ENCODE measurements at places on chromosomes 5 and 9.

- DNase-seq, result peak; percentile 24
These were observed 1188.0 kb upstream of the CDH9 start for GRCh38 chr5:28226407-28226806.

DNA sequence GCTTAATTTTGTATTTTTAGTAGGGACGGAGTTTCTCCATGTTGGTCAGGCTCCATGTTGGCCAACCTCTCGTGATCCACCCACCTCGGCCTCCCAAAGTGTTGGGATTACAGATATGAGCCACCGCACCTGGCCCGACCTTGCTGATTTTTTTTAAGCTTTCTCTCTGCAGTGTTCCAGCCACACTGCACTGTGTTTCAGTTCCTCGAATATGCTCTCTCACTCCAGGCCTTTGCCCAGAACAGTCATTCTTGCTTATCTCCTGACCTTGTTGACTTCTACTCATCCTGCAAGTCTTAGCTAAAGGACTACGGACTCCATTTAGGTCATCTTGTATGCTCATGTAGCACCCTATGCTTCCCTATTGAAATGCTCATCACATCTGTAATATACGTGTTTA is 3.3 kb downstream of the SNAPC3 start:
- no peak for DNase-seq

- DNase-seq, result no peak
These were observed 260.0 kb downstream of the AUH start for GRCh38 chr9:91101611-91102168.

- DNase-seq, result peak; percentile 59
These were observed 11.1 kb upstream of the ARAP3 start for GRCh38 chr5:141692919-141693725.

GRCh38 chr9:97501177-97501971 is at the start of gene TMOD1:
Gene TMOD1, plus strand, starts transcription at chr9:97501666. Its CDS starts 22,523 bp downstream, at chr9:97524189.
- peak; percentile 34 for DNase-seq

- no peak for DNase-seq
These were observed 5.3 kb downstream of the BRD3 start for GRCh38 chr9:134062461-134063087.

DNA sequence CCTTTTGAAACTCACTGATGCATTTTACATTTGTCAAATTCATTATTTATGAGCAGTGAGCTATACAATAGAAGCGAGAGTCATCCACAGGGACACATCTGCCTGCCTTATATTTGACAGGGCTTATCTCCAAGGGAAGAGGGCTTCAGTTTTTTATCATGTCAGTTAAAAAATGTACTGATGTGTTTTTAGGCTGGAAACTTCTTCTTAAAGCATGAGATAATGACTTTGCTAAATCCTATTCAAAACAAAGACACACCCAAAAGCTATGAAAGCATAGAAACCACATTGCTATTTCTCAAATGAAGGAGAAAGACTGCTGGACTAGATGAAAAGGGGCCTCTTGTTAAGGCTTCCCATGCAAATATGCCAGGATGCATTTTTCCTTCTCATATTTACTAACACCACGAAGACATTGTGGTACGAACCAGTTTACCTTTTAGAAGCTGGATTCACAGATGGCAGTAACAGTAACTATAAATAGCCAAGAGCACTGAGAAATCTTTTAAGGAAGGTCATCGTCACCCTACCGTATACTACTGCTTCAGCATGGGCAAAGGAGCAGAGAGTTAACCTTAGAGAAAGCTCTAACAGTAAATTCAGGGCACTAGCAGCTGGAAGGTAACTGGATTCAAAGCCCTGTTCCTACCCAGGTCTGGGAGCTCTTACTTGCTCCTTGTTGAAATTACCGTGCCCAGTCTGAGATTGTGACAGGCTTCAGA is 86.3 kb upstream of the IFNK start:
- peak; percentile 19 for DNase-seq

GRCh38 chr9:106862821-106863720 is at the start of gene ZNF462:
Gene ZNF462, plus strand, starts transcription at chr9:106863166. Its CDS starts 60,218 bp downstream, at chr9:106923384.
- peak; percentile 86 for DNase-seq

- no peak for DNase-seq
These were observed 218.6 kb downstream of the TMEM38B start for GRCh38 chr9:105912863-105913516.

DNA sequence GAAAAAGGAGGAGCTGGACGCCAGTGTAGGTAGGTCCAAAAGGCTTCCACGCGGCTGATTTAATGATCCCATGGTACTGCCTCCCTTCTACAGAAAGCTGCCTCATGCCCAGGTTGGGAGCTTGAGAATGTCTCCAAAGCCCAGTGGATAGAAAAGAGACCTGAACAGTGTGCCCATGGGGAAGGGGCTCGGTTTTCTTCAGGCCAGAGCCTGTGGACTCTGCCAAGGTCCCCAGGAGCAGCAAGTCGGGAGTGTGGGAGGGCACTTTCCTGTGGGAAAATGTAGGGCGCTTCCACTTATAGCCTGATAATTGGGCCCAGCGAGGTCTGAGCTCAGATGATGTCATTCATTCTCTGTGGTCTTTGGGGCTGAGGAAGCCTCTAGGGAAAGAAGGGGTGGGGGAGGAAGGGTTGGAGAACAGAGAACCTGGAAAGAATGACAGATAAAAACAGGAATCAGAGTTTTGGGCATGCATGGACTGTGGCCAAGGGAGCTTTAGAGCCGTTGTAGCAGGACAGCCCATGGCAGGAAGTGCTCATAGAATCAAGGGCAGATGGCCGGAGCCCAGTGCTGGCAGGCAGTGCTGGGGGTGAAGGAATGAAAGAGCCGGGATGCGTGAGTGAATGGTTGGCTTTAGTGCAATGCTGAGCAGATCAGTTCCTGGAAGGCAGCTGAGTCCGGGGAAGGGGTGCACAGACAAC is 42.5 kb upstream of the SH3PXD2B start:
- peak; percentile 15 for DNase-seq

DNA sequence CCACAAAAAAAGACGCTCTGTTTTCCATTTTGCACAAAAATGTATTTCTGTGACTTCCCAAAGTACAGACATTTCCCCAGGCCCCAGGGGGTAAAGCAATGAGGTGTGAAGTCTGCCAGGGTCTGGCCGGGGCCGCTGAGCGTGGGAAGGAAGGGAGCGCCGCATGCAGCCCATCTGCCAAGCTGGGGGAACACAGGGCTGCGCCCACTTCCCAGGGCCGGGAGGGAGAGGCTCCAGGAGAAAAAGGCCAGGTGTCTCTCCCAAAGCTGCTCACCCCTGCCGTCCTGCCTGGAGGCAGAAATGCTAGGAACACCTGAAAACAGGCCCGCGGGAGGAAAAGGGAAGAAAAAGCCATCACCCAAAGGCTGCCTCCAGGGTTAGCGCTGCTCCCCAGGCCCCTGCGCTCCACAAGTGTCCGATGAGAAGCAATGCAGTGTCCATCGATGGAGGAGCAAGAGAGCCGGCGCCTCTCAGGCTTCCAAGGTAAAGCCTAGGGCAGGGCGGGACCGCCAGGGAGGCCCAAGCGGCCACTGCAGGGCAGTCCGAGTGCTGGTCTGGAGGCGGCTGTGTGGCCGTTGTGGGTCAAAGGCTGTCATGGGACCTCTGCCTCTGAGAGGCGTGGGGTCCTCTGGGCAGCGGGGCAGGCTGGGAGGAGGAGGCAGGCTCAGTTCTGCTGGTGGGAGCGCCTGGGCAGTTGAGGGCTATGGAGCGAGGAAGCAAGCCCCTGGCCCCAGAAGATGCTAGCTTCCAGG is 6.0 kb upstream of the ZDHHC12 start:
- no peak for DNase-seq

GRCh38 chr5:40041452-40041851 is 616.7 kb upstream of the DAB2 start:
- peak; percentile 22 for DNase-seq

DNA sequence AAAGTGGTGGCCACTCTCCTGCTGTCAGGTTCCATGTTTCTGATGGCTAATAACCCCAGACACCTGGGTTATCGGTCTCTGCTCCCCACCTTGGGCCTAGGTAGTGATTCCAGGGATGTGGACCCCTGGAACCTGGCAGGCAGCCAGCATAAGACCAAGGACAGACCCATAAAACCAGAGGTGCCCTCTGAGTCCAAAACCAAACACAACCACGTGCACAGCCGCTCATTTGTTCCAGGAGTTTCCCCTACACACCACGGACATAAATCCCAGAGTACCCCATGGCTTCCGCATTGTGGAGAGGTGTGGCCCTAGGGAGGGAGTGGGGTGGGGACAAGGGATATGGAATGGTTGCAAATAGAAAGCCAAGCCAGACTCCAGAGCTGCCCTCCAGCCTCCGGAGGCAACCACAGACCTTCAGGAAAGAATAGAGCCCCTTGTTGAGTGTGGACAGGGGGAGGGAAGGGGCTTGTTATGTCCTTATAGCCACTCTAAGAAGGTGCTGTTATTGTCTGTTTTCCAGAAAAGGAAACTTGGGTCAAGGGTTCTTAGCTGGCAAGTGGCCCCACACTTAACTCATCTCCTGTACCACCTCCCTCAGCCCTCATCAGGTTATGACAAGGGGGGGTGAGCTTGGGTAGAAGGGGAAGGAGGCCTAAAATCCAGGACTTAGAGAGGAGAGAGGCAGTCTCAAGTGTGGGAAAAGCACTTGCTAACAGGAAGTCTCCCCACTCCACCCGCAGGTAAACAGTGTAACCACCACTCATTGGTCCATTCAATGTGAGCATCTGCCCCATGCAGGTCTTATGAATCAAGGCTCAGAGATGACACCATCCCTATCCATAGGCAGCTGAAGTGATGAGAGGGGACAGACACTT is 23.6 kb upstream of the CYSTM1 start:
- no peak for DNase-seq

DNA sequence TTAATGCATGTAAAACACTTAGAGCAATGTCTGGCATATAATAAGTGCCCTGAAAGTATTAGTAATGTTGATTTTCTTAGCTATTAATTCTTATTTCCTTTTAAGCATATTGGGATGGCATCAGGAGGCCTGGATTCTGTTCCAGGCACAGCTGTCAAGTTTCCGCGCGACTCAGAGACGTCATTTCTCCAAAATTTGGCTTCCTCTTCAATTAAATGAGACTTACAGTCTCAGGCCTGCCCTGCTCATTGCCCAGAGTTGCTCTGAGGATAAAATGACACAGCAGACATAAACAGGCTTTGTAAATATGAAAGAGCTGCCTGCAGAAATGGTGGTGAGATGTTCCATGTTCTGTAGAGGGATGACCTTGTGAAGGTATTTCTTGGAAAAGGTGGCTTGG is 159.8 kb upstream of the GLRA1 start:
- no peak for DNase-seq

DNA sequence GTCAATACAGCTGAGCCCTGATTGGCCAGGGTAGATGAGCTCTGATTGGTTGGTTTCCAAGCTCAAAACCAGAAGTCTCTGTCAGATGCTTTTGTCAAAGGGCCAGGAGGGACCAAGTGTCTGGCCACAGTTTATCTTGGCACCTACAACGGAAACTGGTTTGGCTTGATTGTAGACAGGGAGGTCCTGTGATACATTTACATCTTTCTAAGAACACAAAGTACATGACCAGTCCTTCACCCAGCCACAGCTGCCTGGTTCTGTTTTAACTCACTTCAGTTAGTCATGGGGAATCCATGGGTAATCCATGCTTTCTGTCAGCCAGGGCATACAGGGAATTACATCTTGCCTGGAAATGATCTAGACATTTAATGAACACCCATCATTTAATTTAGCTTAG is 171.2 kb downstream of the SLC12A2 start:
- DNase-seq, result peak; percentile 45

GRCh38 chr5:133451926-133452325 is 160.4 kb downstream of the FSTL4 start:
- no peak for DNase-seq

- no peak for DNase-seq
These were observed 3.3 kb downstream of the RPL35 start for GRCh38 chr9:124858330-124859046.

DNA sequence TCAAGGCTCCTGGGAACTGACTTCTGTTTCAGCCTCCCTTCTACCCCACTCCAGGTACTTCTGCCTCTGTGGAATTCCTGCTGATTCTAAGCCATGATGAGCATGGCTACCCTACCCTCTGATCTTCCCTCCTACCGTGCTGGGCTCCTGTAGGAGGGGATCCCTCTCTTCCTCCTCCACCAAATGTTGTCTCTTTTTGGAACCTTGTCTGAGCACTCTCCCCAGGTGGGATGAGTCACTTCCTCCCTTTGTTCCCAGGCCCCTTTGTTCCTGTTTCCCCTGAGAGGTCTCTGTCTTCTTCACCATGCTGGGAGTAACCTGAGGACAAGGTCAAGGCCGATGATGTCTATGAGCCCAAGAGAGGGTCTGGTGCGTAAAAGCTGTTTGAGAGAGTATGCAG is 213.2 kb downstream of the GABBR2 start:
- DNase-seq, result no peak

DNA sequence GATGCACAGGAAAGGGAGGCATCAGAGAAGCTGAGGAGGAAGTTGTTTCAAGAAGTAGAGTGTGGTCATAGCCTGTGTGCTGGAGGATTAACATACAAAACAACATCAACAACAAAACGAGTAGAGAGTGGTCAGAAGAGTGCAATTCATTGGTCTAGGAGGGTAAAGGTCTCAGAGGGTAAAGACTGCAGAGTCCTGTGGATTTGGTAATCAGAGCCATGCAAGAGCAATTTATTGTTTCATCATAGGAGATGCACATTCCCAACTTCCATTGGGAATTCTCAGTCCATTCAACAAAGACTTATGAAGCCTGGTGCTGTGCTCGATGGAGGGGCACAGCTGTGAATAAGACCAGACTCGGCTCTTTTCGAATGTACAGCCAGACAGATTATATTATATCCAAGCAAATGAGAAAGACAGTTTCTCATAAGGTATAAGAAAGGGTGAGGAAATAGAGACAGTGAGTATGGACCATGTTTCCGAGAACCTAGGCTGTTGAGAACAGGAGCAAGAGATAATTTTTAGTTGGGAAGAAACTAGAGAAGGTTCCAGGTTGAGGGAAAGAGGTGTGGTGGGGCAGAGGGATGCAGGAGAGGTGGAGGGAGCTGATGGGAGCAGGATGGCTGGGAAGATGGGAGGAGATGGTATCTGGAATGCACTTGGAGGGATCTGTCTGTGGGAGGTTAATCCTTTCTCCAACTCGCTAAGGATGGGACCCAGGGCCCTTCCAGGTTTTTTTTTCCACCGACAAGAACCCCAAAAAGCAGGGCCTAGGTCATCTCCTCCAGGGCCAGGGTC is 7.9 kb upstream of the MYORG start:
- DNase-seq, result no peak

DNA sequence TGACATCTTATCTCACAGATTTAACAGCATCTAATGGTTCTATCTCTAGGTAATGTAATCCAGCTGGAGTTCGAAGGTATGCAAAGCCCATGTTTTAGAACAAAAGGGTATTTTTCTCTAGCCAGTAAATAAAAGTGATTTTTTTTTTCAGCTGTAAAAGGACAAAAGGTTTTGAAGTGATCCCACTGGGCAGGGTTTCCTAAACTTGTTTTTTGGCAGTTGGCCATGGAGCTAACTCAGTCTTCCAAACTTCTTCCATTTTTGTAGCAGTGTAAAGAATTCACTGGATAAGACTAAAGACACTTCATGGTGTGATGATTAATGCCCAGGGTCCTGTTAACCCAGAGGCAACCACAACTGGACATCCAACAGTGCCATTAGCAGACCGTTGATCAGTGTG is 63.8 kb downstream of the TMEM252 start:
- no peak for DNase-seq

- peak; percentile 62 for DNase-seq
These were observed 217.0 kb downstream of the FBXL7 start for GRCh38 chr5:15717001-15717400.

- DNase-seq, result peak; percentile 65
These were observed 4.5 kb downstream of the EGR1 start for GRCh38 chr5:138469540-138470321.

GRCh38 chr9:2345013-2345412 is 276.6 kb upstream of the VLDLR start:
- DNase-seq, result no peak

All from iris pigment epithelial cell (primary cell).